GM12878 (cell line): ENCODE measurements at places on chromosomes 5 and 9. TPM values are rescaled to one million over a fixed set of nuclear protein-coding genes. Genes with fewer than 3 reads are reported as not detected.

The TMEM171 gene
- not detected in 2 replicates for total RNA-seq

The EDIL3 gene
- total RNA-seq: 0.23 and 0.32 TPM in 2 replicates

GRCh38 chr9:8365466-8366160, 566.0 kb upstream of the DMAC1 start:
- no peak overlapping the region for H3K27ac ChIP-seq
- DNase-seq: no peak
- no peaks in the 10 kb centered on the region for H3K4me1 ChIP-seq
- H3K36me3 ChIP-seq: no peaks in the 10 kb centered on the region

- H3K27ac ChIP-seq: no peak overlapping the region
- H3K4me1 ChIP-seq: no peaks in the 10 kb centered on the region; the same call in 1 of the 2 replicates
- no peaks in the 10 kb centered on the region for H3K27me3 ChIP-seq
- no peak for DNase-seq
- no peak overlapping the region for H3K4me3 ChIP-seq
Measured at GRCh38 chr5:103255691-103256090, 2.9 kb upstream of the MACIR start.

The CBY3 gene
- not detected in 2 replicates for total RNA-seq

- no peak overlapping the region for H3K4me3 ChIP-seq
- peaks cover 18% of the 10 kb centered on the region for H3K36me3 ChIP-seq
- DNase-seq: peak; percentile 51
- peak overlapping the region; percentile 81 for H3K27ac ChIP-seq
- H3K4me1 ChIP-seq: peaks cover 12% of the 10 kb centered on the region
- no peaks in the 10 kb centered on the region for H3K27me3 ChIP-seq
Measured at GRCh38 chr5:159178978-159179377, 30.4 kb downstream of the RNF145 start.

The IL3 gene
- not detected in 2 replicates for total RNA-seq

The ST8SIA4 gene
- 29.4 and 30.3 TPM in 2 replicates for total RNA-seq

The IER5L gene
- 1.2 TPM in 2 replicates for total RNA-seq

DNA sequence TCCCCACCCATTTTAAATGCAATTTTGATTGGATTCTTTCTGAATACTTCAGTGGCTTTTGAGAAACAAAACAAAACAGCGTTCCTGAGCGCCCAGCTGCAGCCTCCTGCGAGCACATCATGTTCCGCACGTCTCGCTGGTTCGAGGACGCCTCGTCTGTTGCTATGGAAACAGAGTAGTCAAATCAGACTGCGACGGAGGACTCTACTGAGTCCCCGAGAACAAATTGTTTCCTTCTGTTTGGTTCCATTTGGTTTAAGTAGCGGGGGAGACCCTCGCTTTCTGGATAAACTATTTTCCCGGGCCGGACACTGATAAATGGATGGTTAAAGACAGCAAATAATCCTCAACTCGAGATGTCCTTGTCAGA, 69.0 kb downstream of the SLC28A3 start:
- peaks cover 4% of the 10 kb centered on the region; the same call in 1 of the 2 replicates for H3K4me1 ChIP-seq
- H3K4me3 ChIP-seq: peak overlapping the region; percentile 48
- DNase-seq: no peak
- no peaks in the 10 kb centered on the region for H3K27me3 ChIP-seq
- no peaks in the 10 kb centered on the region for H3K36me3 ChIP-seq

GRCh38 chr5:10410662-10411061, 31.0 kb upstream of the ROPN1L start:
- H3K27me3 ChIP-seq: no peaks in the 10 kb centered on the region
- H3K4me1 ChIP-seq: no peaks in the 10 kb centered on the region

DNA sequence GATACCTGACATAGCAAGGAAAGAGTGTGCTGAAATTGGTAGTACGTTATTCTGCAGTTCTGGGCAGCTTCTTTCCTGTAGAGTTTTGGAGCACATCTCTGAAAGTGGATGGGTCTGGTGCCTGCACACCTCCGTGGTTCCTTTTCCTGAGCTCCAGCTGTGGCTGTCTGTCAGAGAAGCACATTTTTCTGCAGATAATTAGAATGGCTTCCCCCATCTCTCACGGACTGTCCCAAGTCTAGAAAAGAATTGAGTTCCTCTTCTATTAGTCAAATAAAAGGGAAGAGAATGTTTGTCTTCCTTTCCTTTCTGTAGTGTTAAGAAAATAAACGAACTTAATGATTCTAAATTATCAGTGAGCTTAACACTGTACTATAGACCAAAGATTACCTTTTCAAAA, 55.7 kb downstream of the VCAN start:
- H3K4me3 ChIP-seq: no peak overlapping the region
- H3K4me1 ChIP-seq: no peaks in the 10 kb centered on the region
- no peak for DNase-seq
- no peaks in the 10 kb centered on the region for H3K27me3 ChIP-seq

DNA sequence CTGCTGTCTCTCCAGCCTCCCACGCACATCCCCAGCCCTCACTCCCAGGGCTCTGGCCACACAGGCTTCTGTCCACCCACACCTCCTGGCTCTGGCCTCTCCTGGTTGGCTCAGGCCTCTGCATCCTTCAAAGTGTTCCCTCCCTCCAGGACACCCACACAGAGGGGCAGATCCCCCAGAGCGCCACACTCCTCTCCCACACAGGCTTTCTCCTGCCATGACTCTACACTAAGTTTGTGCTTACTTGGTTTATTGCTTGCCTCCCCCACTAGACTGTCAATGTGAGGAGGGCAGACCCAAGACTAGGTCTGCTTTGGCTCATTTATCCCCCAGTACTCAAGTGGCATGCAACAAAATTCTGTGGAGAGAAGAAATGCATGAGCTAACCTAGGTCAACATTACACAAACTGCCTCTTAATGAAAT, 67.0 kb upstream of the SPOCK1 start:
- H3K36me3 ChIP-seq: no peaks in the 10 kb centered on the region
- no peak for DNase-seq
- peaks cover 3% of the 10 kb centered on the region; the same call in 1 of the 2 replicates for H3K27me3 ChIP-seq
- no peaks in the 10 kb centered on the region for H3K4me1 ChIP-seq
- H3K4me3 ChIP-seq: no peak overlapping the region
- no peak overlapping the region for H3K27ac ChIP-seq

GRCh38 chr9:137000177-137000930, 4.0 kb upstream of the CLIC3 start:
- peak; percentile 82 for DNase-seq
- peaks cover 37% of the 10 kb centered on the region for H3K4me1 ChIP-seq
- peaks cover 2% of the 10 kb centered on the region for H3K27me3 ChIP-seq
- H3K4me3 ChIP-seq: no peak overlapping the region

- no peak overlapping the region for H3K27ac ChIP-seq
- peaks cover 15% of the 10 kb centered on the region; the same call in 1 of the 2 replicates for H3K4me1 ChIP-seq
- H3K36me3 ChIP-seq: no peaks in the 10 kb centered on the region
- H3K4me3 ChIP-seq: no peak overlapping the region; the same call in 1 of the 2 replicates
- no peaks in the 10 kb centered on the region for H3K27me3 ChIP-seq
- DNase-seq: peak; percentile 73
Measured at GRCh38 chr5:107263387-107264018, 407.2 kb downstream of the EFNA5 start.

GRCh38 chr5:73426034-73426433, 22.5 kb downstream of the FOXD1 start:
- no peaks in the 10 kb centered on the region; the same call in 1 of the 2 replicates for H3K27me3 ChIP-seq
- H3K36me3 ChIP-seq: no peaks in the 10 kb centered on the region
- no peak overlapping the region for H3K27ac ChIP-seq
- no peak overlapping the region for H3K4me3 ChIP-seq
- H3K4me1 ChIP-seq: no peaks in the 10 kb centered on the region
- DNase-seq: no peak

DNA sequence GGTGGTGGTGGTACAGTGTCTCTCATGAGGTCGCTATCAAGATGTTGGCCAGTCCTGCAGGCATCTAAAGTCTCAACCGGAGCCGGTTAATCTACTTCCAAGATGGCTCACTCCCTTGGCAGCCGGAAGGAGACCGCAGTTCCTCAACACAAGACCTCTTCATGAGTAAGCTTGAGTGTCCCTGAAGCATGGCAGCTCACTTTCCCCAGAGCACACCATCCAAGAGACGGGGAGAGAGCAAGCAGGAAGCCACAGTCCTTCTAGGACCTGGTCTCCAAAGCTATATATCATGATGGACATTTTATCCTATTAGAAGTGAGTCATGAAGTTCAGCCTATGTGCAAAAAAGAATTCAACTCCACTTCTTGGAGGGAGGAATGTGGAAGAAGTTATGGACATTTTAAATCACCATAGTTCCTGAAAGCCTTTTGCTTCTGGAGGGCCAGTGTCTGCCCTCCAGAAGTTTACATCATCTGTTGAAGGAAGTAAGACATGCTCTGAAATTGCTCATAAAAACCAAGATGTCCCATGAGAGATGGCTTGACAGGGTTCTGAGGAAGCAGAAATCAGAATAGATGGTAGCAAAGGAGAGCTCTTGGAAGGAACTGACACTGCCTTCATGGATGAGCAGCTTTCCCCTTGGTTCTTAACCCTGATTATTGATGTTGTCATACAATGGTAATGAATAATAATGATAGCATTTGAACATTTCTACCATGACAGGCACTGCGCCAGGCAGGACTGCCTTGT, 21.3 kb downstream of the GALNT10 start:
- peaks cover 8% of the 10 kb centered on the region for H3K36me3 ChIP-seq
- no peaks in the 10 kb centered on the region for H3K27me3 ChIP-seq
- no peak overlapping the region for H3K27ac ChIP-seq

GRCh38 chr9:136020671-136021070, 59.5 kb upstream of the UBAC1 start:
- no peaks in the 10 kb centered on the region for H3K36me3 ChIP-seq

- DNase-seq: no peak
- no peaks in the 10 kb centered on the region for H3K4me1 ChIP-seq
- H3K27me3 ChIP-seq: no peaks in the 10 kb centered on the region
- H3K36me3 ChIP-seq: no peaks in the 10 kb centered on the region
- no peak overlapping the region for H3K27ac ChIP-seq
Measured at GRCh38 chr5:140595538-140596300, 31.1 kb downstream of the SLC35A4 start.

DNA sequence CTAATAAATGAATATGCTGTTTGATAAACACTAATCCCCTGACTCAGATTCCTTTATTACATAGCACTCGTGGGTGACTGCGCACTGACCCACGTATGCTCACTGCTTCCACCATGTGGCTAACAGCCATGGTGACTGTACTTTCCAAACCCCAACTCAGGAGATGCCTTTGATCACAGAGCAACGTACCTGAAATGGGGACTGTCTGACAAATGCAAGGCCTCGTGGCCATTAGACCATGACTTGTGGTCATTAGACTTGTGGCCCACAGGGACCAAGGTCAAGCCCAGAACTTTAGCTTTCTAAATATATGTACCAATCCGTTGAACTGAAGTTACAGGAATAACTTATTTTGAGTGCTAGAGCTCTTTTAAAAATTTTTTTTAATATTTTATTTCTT, 46.6 kb downstream of the CYFIP2 start:
- H3K27me3 ChIP-seq: no peaks in the 10 kb centered on the region
- H3K4me1 ChIP-seq: no peaks in the 10 kb centered on the region
- no peak overlapping the region for H3K4me3 ChIP-seq
- DNase-seq: peak; percentile 59
- H3K36me3 ChIP-seq: peaks cover 16% of the 10 kb centered on the region

GRCh38 chr9:126503333-126504085, 110.2 kb upstream of the LMX1B start:
- H3K27ac ChIP-seq: no peak overlapping the region
- no peak overlapping the region for H3K4me3 ChIP-seq
- no peaks in the 10 kb centered on the region for H3K36me3 ChIP-seq
- H3K4me1 ChIP-seq: no peaks in the 10 kb centered on the region

- H3K4me3 ChIP-seq: no peak overlapping the region
- no peak for DNase-seq
- no peak overlapping the region for H3K27ac ChIP-seq
- no peaks in the 10 kb centered on the region for H3K36me3 ChIP-seq
- H3K27me3 ChIP-seq: no peaks in the 10 kb centered on the region; the same call in none of the 2 replicates
Measured at GRCh38 chr5:176184608-176185132, 53.6 kb upstream of the SIMC1 start.

The PSMB7 gene
- total RNA-seq: 172 and 174 TPM in 2 replicates

- no peak overlapping the region for H3K27ac ChIP-seq
- DNase-seq: no peak
- no peaks in the 10 kb centered on the region for H3K27me3 ChIP-seq
Measured at GRCh38 chr9:107246259-107247254, 36.5 kb upstream of the RAD23B start.

- H3K36me3 ChIP-seq: no peaks in the 10 kb centered on the region
- peak overlapping the region; percentile 18; the same call in 1 of the 2 replicates for H3K4me3 ChIP-seq
- H3K27ac ChIP-seq: peak overlapping the region; percentile 93
Measured at GRCh38 chr9:109969011-109969410, 189.0 kb downstream of the PALM2AKAP2 start.

The OTP gene
- 8.4 and 8.5 TPM in 2 replicates for total RNA-seq

GRCh38 chr5:159104051-159104651, 4.4 kb upstream of the EBF1 start:
- DNase-seq: no peak
- H3K27me3 ChIP-seq: no peaks in the 10 kb centered on the region
- no peak overlapping the region for H3K27ac ChIP-seq
- H3K4me3 ChIP-seq: no peak overlapping the region
- no peaks in the 10 kb centered on the region for H3K36me3 ChIP-seq
- H3K4me1 ChIP-seq: peaks cover 12% of the 10 kb centered on the region

GRCh38 chr9:72960446-72960845, 7.6 kb upstream of the ALDH1A1 start:
- H3K27ac ChIP-seq: no peak overlapping the region
- H3K4me3 ChIP-seq: no peak overlapping the region
- no peak for DNase-seq
- H3K27me3 ChIP-seq: no peaks in the 10 kb centered on the region; the same call in 1 of the 2 replicates
- no peaks in the 10 kb centered on the region for H3K4me1 ChIP-seq

DNA sequence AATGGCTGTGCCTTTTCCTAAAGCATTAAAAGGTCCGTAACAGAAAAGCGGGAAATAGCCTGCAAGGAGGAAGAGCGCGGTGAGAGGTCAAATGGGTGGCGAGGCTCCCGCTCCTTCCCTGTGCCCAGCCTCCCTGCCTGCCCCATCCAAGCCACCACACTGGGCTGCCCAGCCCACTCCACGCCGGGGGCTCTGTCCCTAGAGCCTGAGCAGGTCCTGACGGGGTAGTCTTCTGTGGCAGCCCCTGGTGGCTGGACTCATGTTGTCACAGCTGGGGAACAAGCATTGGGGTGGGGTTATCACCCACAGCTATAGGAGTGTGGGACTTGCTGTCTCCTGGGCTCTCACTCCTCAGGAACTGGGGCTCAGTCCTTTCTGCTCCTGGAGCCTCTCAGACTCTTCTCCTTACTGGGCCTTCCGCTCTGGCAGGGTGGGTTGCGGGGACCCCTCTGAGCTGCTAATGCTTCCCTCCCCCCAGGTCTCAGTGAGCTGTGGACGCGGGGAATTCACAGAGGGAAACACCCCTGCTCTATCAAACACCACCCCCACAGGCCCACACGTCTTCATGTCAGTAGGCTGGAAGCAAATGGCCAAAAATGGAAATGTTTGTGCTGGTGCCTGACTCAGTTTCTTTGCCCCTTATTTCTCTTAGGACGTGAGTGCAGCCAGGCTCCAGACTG, 152.4 kb upstream of the PHYKPL start:
- H3K4me3 ChIP-seq: no peak overlapping the region
- no peaks in the 10 kb centered on the region for H3K4me1 ChIP-seq
- no peaks in the 10 kb centered on the region for H3K36me3 ChIP-seq
- no peaks in the 10 kb centered on the region; the same call in none of the 2 replicates for H3K27me3 ChIP-seq
- no peak for DNase-seq

DNA sequence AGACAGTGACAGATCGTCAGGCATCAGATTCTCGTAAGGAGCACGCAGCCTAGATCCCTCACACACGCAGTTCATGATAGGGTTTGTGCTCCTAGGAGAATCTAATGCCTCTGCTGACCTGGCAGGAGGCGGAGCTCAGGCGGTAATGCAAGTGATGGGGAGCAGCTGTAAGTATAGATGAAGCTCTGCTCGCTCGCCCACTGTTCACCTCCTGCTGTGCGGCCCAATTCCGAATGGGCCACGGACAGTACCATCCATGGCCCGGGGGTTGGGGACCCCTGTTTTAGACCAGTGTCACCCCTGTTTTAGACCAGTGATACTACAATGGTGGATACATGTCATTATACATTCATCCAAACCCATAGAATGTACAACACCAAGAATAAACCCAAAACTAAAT, 4.0 kb upstream of the ARSB start:
- H3K4me3 ChIP-seq: no peak overlapping the region
- H3K4me1 ChIP-seq: peaks cover 6% of the 10 kb centered on the region; the same call in 1 of the 2 replicates
- H3K36me3 ChIP-seq: no peaks in the 10 kb centered on the region
- DNase-seq: no peak
- H3K27ac ChIP-seq: no peak overlapping the region
